ENCODE measurements at places on chromosomes 3 and 15.

GRCh38 chr3:169993761-169994160, 27.2 kb downstream of the SEC62 start:
- DNase-seq, result no peak

DNA sequence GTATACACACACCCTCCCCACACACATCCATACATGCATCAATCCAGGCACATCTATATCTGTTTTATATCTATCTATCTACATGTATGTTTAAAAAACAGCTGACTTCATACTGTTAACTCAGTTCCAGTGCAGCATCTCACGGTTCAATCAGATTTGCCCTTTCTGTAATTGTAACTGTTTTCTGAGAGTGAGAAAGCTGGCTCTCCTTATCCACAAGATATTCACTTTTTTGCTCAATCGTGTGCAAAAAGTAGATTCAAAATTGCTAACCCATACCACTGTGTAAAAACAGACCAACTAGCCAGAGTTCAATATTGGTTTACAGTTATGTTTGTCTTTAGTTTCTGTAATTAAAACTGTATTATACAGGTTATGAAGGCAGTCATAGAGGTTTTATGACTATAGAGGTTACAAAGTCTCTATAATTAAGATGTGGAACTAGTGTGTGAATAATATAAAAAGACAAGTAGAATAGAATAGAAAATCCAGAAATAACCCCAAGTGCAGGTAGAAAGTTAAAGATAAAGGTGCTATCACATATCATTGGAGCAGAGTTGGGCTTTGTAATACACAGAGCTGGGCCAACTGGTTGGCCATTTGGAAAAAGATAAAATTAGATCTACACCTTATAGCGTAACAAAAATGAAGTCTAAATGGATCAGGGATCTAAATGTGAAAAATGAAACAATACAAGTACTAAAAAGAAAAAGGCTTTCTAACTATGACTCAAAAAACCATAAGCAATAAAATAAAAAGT, 20.1 kb upstream of the MCF2L2 start:
- no peak for DNase-seq

- no peak for DNase-seq
Measured at GRCh38 chr3:57094575-57094974, 34.1 kb downstream of the SPATA12 start.

GRCh38 chr3:176740906-176741663, 456.2 kb downstream of the TBL1XR1 start:
- no peak for DNase-seq

GRCh38 chr3:148084931-148085330, 612.8 kb upstream of the AGTR1 start:
- DNase-seq, result no peak

- DNase-seq, result peak; percentile 52
Measured at GRCh38 chr3:177731644-177732268, 534.5 kb upstream of the TBL1XR1 start.

DNA sequence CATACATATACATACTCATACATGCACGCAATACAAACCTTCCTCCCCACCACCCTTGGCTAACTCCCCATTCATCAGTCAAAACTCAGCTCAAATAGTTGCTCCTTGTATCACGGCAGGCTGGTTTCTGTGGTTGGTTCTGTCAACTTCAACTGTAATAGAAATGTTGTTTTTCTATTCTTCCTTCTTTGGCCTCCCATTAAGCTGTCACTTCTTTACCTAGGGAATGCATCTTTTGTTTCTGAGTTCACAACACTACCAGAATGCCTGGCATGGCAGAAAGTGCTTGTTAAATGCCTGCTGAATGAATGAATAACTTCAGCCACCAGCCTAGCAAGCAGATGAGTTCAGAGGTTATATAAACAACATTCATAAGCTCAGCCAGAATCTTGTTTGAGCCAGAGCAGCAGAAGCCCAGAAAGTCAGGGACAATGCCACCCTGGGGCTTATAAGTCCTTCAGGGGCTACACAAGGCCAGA, 63.1 kb downstream of the B3GALNT1 start:
- DNase-seq, result no peak

GRCh38 chr3:136532766-136533165, 219.4 kb downstream of the STAG1 start:
- DNase-seq, result no peak

DNA sequence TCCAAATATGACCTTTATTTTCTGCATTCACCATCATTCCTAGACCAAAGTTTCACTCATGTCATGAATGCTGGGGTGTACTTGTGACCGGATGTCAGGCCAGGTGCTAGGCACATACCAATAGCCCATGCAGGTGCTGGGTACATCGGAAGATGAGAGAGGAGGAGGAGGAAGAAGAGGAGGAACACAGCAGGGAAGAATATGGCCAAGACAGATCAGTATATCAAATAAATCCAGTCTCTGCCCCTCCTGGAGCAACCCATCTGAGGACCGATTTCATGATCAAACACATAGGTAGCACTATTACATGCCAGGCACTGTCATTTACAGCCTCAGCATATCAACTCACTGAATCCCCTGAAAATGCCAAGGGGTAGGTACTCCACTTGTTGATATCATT, 3.0 kb upstream of the WNT7A start:
- DNase-seq, result no peak

- peak; percentile 32 for DNase-seq
Measured at GRCh38 chr3:65883613-65884012, 155.1 kb downstream of the MAGI1 start.

GRCh38 chr15:77857419-77857818, 220.1 kb downstream of the TBC1D2B start:
- no peak for DNase-seq

DNA sequence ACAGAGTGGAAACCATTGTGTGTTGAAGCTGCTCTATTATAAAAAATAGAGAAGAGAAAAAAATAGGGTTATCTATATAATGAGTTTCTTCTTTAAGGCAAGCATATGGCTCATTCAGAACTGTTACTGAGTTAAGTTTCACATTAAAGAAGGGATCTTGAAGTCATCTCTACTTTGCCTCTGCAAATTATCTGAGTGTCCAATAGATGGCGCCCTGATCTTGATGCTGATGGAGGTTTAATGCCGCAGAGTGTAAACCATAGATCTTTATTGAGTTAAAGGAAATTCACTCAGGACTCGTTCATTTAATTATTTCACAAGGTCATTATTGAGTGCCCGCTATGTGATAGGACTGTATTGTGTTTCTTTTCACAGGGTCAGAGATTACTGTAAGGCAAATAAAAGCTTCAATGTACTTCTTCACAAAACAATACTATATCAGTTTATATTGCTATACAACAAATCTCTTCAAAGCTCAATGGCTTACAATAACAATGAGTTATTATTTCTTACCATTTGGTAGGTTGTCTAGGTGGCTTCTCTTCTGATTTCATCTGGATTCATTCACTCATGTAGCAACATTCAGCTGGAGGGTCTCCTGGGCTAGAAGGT, 171.4 kb downstream of the NSUN3 start:
- peak; percentile 63 for DNase-seq

- DNase-seq, result no peak
Measured at GRCh38 chr3:4224331-4224730, 78.8 kb upstream of the SETMAR start.

- DNase-seq, result no peak
Measured at GRCh38 chr3:25292036-25292435, 136.0 kb upstream of the RARB start.

DNA sequence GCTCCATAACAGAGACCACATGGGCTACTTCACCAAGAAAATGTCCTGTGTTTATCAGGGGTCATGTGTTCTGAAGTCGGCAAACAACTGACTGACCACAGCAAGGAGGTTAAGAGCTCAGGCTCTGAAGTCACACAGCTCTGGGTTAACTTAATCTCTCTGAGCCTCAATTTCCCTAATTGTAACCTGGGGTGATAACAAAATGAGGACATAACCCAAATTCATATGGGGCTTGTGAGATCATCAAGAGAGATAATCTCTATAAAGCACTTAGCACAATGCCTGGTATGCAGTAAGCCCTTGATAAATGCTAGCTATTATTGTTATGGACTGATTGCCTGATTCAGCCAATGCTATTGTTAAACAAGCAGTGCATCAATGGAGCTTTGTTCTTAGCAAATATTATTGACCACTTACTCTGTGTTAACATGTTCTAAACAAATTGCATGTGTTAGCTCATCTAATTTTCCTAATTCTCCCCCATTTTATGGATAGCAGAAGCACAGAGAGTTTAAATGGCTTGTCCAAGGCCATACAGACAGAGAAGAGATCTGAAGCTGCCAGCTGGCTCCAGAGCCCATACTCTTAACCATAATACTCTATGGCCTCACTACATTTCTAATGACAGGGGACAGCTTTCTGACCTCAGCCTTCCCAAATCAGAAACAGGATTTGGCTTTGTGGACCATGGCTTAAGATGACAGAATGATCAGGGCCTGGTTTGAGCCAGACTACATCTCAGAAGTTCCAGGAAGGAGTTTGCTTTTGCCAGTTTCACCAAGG, 78.3 kb downstream of the SHQ1 start:
- DNase-seq, result no peak

DNA sequence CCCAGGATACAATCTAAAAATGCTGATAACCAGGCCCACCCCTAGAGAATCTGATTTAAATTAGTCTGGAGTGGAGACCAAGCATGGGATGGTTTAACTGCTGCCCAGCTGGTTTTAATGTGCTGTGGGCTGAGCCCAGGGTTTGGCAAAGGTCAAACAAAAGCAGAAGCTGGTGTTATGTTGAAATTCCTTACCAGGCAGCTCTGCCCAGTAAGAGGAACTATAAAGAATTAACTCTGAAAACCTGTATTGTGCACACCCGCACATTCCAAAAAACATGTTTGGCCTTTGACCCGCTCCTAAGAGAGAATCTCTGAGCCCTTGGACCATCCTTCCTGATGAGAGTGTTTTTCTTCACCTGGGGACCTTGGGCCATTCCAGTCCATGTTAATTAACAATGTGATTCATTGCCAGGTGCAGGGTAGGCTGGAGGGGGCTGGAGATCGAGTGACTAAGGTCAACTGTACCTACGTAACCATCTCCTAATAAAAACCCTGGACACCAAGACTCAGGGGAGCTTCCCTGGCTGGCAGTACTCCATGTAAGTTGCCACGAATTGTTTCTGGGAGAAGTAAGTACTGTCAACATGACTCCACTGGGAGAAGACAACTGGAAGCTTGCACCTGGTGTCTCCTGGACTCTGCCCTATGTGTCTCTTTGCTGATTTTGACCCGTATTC, 10.9 kb downstream of the CCDC13 start:
- no peak for DNase-seq

- DNase-seq, result peak; percentile 99
Measured at GRCh38 chr15:93829115-93829870, 402.1 kb upstream of the MCTP2 start.

GRCh38 chr3:72847282-72847681, 963 bp downstream of the SHQ1 start:
- no peak for DNase-seq

DNA sequence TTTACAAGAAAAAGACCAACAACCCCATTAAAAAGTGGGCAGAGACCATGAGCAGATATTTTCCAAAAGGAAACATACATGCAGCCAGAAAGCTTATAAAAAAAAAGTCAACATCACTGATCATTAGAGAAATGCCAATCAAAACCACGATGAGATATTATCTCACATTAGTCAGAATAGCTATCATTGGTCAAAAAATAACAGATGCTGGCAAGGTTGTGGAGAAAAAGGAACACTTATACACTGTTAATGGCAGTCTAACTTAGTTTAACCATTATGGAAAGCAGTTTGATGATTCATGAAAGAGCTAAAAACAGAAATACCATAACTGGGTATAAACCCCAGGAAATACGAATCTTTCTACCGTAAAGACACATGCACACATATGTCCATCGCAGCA, 76.3 kb downstream of the SUCNR1 start:
- DNase-seq, result no peak

GRCh38 chr15:87777054-87777561, 479.4 kb downstream of the NTRK3 start:
- DNase-seq, result no peak

DNA sequence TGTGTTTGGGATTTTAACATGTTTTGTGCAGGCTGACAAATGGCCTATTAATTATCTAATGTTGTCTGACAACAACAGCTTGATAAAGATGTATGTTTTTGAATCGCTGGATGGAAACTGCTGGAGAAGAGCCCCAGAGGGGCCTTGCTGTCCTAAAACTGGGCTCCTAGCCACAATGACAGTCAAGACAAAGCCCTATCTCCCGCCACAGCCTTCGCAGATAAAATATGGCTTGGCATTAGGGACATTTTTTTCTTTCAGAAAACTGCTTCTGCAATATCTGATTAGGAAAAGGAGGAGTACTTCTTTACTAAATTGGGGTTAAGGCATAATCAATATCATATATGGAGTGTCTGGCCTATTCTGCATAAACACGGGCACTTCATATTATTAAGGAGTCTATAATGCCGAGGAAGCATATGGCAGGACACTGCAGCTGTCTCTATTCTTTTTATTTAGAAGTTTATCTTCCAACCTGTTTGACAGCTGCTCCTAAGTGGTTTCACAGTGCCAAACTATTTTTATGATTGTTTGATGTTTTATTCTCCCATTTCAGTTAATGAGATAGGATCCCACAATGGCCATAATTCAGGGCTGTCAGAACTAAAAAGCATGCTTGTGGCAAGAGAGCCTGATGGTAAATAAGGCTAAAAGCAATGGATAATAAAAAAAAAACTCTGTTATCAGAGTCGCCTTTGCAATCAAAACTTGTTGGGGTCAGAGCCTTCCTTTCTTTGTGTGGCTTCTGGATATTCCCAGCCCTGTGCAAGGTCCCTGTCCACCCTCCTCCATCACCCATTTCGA, 210.1 kb downstream of the MECOM start:
- no peak for DNase-seq

Measured in epithelial cell of esophagus (primary cell).